Activated T-cell treated with anti-CD3 and anti-CD28 coated beads for 1 hour (primary cell): ENCODE measurements at places on chromosomes 2 and 18.

GRCh38 chr2:206230060-206230762 lies 44.3 kb upstream of the ZDBF2 start:
- DNase-seq, result no peak

- DNase-seq, result no peak
Observed at GRCh38 chr2:145161656-145162055, 641.7 kb upstream of the ZEB2 start.

GRCh38 chr2:191341436-191341835 lies 96.2 kb downstream of the MYO1B start:
- DNase-seq, result no peak

DNA sequence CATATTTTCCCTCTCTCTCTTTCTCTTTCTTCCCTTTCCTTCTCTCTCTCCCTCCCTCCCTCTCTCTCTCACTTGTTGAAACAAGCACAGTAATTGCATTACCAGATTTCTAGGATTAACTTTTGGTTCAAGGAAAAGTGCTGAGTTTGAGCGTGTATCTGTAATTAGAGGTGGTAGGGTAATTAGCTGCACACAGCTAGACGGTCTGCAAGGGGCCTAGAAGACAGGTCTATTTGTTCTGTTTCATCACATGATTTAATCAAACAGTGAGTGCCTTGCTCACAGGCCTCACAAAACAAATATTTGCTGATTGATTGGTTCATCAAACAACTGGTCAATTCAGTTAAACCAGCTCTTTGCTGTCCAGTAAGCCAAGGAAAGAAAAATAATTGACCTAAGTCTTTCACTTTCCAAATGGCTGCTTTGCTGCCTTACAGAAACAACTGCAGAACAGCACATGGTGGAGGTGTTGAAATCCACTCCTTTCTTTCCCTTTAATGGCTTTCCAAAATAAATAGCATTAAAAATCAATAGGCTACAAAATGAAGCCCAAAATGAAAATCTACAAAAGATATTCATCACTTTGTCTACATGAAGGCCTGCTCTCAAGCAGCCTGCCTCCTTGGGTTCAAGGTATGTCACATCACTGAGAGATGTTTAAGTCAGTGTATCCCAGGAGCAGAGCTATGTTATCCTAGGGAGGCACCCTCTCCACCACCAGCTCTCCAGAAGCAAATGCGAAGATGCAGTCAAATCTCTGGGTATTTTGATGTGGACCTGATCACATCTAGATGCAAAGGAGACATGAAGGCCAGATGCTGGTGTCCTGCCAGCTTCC lies 264.4 kb upstream of the SIX2 start:
- DNase-seq, result no peak

DNA sequence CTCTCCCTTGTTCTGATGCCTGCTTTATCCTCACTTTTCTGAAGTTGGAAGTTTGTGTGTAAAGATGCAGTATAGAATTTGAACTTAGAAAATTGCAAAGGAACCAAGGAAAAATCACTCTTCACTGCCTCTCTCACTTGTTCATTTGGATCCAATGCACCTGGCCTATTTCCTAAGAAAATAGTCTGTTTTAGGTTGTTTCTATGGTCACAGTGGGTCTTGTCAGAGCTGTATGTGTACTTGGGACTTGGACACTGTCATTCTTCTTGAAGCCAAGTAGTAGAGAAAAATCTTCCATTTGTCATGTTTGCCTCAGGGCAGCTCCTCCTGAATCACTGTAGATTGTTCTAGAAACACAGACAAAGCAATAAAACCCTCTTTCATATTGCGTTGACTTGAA lies 80.3 kb upstream of the SESTD1 start:
- no peak for DNase-seq

GRCh38 chr2:26456440-26457250 lies 21.3 kb downstream of the OTOF start:
- no peak for DNase-seq

- DNase-seq, result no peak
Observed at GRCh38 chr2:146978577-146979555, 866.0 kb upstream of the ACVR2A start.

GRCh38 chr2:96808176-96808837 lies 7.8 kb upstream of the CNNM3 start:
- no peak for DNase-seq

DNA sequence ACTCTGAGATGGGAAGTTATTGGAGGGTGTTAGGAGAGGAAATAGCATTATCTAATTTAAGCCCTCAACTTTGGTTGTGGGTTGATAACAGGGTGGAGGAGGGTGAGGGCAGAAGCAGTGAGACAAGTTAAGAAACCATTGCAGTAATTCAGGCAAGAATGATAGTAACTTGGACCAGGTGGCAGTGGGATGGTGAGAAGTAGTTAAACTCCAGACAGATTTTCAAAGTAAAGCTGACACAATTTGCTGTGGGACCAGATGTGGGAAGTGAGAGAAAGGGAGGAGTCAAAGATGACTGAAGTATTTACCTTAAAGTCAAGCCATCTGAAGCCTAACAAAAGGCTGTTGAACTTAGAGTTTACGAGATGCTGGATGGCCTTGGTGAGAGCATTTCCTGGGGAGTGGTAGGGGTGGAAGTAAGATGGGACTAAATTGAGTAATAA lies 163.2 kb upstream of the KLF7 start:
- no peak for DNase-seq

DNA sequence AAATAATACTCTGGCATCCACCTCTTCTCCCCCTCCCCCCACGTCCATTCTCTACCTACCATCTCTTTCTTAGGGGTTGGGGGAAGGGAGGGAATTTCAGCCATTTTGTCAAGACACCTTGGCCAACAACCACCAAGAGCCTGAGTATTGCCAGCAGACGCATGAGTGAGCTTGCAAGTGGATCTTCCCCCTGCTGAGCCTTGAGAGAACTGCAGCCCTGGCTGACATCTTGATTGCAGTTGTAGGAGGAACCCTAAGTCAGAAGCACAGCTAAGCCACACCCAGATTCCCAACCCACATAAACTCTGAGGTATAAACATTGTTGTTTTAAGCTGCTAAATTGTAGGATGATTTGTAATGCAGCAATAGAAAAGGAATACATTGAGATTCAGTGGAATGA lies 165.6 kb downstream of the TMEFF2 start:
- DNase-seq, result no peak

DNA sequence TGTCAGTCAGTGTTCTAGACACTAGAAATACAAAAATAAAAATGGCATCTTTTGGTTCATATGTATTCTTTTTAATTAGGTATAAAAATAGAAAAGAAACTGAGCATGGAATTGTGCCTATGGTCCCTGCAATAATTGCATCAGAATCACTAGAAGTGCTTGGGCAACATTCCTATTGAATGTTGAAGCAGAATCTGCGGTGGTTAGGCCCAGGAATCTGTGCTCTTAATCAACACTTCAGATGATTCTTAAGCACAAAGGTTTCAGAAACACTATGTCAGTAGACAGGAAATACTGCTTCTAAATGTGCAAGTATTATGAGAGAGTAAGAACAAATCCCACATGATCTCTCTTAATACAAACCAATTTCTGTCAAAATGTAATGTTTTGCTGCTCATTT lies 20.3 kb upstream of the RBBP8 start:
- DNase-seq, result no peak

GRCh38 chr2:20378341-20378740 lies 27.7 kb upstream of the PUM2 start:
- DNase-seq, result no peak

DNA sequence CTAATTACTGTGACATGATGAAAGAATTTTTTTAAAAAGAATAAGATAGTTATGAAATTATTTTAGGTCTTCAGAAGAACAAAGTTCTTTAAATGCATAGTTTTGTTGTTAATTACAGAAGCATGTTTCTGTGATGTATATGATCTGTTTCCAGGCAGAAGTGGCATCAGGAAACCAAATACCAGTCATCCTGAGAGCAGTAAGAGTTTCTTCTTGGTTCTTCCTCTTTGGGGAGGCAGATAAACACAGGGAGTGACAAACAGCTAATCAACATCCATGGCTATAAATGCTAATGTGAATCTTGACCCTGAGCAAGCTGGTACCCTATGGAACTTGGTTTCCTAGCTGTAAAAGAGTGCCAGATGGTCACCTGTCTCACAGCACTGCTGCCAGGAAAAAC lies 29.2 kb downstream of the WIPF1 start:
- DNase-seq, result no peak

GRCh38 chr18:37489998-37490397 lies 75.6 kb downstream of the CELF4 start:
- no peak for DNase-seq

GRCh38 chr2:207747653-207748560 lies 21.8 kb downstream of the FZD5 start:
- DNase-seq, result no peak

DNA sequence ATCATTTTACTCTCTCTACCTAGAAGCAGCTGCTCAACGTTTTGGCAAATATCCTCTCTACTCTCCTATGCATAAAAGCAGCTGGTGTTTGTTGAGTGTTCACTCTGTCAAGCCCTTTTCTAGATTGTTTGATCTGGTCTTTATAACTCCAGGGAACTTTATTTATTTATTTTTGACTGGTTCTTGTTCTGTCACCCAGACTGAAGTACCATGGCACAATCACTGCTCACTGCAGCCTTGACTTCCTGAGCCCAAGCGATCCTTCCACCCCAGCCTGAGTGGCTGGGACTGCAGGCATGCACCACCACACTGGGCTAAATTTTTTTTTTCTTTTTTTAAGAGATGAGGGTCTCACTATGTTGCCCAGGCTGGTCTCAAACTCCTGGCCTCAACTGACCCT lies 12.7 kb downstream of the CATIP start:
- DNase-seq, result no peak

DNA sequence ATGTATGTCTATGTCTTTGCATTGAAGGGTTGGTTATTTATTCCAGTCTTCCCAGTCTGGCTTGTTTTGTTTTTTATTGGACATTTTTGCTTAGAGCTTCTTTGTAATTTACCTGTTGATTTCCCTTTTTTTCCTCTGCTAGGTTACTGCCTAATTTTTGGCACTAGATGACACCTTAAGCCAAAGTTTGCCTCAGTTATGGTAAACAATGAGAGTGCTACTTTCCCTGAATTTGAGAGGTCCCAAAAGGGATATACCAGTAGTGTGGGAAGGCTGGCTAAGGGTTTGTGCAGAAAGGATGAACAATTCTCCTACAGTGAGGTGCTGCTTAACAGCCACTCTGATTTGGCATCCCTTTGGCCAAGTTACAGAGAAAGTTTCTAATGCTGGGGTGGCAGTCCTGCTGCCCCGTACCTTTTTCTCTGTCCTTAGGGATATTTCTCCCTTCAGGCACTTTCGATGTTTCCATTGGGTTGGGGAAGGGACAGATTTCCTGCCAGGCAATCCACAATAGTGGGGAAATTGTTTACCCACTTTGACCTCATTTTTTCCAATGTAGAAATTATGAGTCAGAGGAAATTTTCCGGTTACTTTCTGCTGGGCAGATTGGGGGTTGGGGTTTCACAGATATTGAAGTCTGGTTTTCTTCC lies 354.9 kb downstream of the PTPRM start:
- DNase-seq, result no peak

DNA sequence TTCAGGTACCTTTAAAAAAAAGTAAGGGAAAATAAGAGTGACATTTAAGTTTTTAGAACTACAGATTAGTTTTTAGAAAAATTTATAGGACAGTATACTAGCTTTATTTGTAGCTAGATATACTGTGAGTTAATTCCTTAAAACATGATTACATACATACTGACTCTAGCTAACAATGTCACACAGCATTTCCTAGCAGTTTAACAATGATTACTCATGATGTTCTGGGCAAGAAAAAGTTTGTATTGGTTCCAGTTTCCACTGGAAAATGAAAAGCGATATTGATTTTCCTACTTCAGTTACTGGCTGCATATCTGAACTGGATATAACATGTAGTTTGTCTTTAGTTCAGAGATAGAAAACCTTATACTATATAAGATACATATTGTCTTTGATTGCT lies 19.4 kb downstream of the SLC39A6 start:
- DNase-seq, result no peak

- no peak for DNase-seq
Observed at GRCh38 chr2:240466579-240467148, 31.2 kb downstream of the GPC1 start.

DNA sequence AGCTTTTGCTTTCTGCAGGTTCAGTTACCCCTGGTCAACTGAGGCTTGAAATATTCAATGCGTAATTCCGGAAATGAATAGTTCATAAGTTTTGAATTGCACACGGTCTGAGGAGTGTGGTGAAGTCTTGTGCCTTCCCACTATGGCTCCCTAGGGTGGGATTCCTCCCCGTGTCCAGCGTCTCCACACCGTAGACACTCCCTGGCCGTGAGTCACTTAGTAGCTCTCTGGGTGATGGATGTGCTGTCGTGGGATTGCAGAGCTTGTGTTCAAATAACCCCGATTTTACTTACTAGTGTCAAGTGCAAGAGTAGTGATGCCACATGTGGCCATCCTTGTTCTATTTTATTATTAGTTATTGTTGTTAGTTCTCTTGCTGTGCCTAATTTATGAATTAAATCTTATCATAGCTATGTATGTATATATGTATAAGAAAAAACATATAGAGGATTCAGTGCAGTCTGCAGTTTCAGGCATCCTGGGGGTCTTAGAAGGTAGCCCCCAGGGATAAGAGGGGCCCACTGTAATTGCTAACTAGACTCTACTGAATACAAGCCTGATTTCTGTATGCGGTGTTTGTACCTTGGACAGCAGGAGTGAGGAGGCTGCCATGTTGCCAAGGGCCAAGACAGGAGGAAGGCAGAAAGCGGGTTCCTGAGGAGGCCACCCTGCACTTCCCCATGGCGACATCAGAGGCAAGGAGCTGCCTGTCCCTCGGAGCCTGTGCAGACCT lies 47.7 kb upstream of the PDIA6 start:
- DNase-seq, result no peak

- no peak for DNase-seq
Observed at GRCh38 chr2:129118296-129118695, 799.6 kb upstream of the HS6ST1 start.

GRCh38 chr2:101883860-101884259 lies 107.9 kb upstream of the IL1R2 start:
- no peak for DNase-seq

DNA sequence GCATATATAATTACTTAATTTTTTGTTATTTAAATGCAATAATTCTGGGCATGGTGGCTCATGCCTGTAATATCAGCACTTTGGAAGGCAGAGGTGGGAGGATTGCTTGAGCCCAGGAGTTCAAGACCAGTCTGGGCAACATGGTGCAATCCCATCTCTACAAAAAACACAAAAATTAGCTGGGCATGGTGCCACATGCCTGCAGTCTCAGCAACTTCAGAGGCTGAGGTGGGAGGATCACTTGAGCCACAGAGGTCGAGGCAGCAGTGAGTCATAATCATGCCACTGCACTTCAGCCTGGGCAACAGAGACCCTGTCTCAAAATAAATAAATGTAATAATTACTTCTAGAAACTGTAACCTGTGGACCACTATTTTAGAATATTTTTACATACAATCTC lies 21.5 kb upstream of the TMEM87B start:
- DNase-seq, result no peak

DNA sequence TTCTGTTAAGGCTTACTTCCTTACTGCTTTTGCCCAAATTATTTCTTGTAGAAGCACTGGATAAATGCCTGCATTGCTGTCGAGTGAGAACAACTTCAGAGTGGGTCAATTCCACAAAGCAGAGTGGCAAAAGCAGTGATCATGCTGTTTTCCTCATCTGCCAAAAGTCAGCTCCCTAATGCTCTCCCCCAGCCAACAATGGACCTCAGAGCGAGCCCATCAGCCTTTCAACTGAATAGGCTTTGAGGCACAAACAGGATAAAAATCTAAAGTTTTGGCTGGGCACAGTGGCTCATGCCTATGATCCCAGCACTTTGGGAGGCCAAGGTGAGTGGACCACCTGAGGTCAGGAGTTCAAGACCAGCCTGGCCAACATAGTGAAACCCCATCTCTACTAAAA lies 222.7 kb downstream of the TCF4 start:
- no peak for DNase-seq
